ENCODE measurements at places on chromosomes 1 and 21. TPM values are rescaled to one million over a fixed set of nuclear protein-coding genes. Genes with fewer than 3 reads are reported as not detected.

DNA sequence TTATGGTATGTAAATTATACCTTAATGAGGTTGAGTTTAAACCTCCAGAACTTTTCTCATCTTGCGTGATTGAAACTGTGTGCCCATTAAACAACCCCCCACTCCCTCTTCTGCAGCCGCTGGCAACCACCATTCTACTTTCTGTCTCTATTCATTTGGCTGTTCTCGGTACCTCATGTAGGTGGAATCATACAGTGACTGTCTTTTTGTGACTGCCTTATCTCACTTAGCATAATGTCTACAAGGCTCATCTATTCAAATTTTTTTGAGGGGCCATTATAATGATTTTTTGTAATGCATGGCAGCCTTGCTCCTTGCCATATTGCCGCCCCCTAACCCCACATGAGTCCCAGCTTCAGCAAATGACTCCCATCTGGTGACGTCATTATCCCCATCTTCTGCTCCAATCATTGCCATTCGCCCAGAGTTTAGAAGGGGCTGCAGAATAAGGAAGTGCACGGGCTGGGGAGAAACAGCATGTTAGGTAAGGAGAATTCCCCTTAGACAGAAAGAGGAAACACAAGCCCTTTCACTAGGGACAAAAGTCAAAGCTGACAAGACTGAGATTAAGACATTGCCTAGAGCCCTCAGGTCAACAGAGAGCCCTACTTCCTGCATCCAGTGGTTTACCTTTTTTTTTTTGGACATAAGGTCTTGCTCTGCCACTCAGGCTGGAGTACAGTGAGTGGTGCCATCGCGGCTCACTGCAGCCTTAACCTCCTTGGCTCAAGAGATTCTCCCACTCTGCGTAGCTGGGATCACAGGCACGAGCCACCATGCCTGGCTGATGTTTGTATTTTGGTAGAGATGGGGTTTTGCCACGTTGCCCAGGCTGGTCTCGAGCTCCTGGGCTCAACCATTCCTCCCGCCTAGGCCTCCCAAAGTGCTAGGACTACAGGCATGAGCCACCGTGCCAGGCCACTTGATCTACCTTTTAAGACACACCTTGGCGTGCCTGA lies 78.4 kb upstream of the ERRFI1 start:
- H3K27me3 ChIP-seq, result no peaks in the 10 kb centered on the region
- H3K36me3 ChIP-seq, result no peaks in the 10 kb centered on the region
- H3K27ac ChIP-seq, result no peak overlapping the region
- H3K4me1 ChIP-seq, result no peaks in the 10 kb centered on the region
- DNase-seq, result no peak

Gene OR2M3
- not detected for total RNA-seq

Gene FMOD
- 25.0 TPM for total RNA-seq

Gene NFIA
- 64.9 TPM for total RNA-seq

DNA sequence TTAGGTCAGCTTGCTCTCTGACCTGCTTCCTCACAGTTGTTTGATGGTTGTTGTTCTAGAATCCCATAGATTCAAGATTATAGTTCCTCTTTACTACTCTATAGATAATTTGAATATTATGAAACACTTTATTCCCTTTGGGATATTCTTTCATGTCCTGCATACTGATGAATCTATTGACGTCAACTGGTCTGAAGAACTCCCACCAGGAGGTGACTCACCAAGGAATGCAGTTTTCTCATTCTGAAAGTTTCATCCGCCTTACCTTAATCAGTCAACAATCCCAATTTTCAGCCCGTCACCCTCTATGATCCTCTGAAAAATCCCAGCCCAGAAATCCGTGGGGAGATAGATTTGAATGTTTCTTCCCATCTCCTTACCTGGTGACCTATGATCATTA lies 834.1 kb upstream of the PRMT6 start:
- no peak overlapping the region for H3K4me3 ChIP-seq
- no peak for DNase-seq
- no peaks in the 10 kb centered on the region for H3K4me1 ChIP-seq
- no peaks in the 10 kb centered on the region for H3K27me3 ChIP-seq
- no peaks in the 10 kb centered on the region for H3K36me3 ChIP-seq

DNA sequence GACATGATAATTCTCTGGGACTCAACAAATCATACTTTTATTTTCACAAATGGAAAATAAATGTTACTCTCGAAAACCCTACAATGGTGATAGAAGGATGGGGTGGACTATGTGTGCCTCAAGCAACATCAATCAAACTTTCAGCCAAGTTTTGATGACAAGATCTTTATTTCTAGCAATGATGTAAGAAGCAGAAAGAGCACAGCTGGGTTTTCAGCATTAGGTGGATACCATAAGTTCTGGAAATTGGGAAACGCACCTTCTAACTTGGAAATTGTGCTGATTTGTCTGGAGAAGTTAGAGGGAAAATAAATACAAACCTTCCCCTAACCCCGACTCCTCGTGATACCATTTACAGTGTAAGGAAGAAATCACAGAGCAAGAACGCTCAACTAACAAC lies 320.3 kb downstream of the PAPPA2 start:
- H3K36me3 ChIP-seq, result no peaks in the 10 kb centered on the region
- H3K4me1 ChIP-seq, result no peaks in the 10 kb centered on the region
- no peaks in the 10 kb centered on the region for H3K27me3 ChIP-seq
- no peak for DNase-seq
- no peak overlapping the region for H3K4me3 ChIP-seq

DNA sequence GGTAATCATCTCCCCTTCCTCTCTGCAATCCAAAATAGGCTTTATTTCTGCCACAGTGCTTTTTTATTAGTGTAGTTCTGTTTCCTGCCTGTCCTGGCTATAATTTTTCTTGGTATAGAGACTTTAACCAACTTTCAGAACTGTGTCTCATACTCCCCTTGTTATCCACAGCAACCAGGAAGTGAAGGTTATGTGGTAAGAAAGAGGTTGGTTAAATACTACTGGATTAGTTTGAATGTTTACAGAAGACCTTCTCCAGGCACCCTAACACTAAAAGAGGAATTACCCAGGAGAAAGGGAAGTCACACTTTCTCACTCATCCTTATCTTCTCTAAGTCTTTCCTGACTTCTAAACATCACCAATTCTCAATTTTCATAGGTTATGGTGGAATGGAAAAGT lies 17.8 kb upstream of the TNFSF4 start:
- H3K27ac ChIP-seq, result no peak overlapping the region
- no peak for DNase-seq
- H3K27me3 ChIP-seq, result no peaks in the 10 kb centered on the region
- H3K4me1 ChIP-seq, result no peaks in the 10 kb centered on the region
- H3K36me3 ChIP-seq, result no peaks in the 10 kb centered on the region

DNA sequence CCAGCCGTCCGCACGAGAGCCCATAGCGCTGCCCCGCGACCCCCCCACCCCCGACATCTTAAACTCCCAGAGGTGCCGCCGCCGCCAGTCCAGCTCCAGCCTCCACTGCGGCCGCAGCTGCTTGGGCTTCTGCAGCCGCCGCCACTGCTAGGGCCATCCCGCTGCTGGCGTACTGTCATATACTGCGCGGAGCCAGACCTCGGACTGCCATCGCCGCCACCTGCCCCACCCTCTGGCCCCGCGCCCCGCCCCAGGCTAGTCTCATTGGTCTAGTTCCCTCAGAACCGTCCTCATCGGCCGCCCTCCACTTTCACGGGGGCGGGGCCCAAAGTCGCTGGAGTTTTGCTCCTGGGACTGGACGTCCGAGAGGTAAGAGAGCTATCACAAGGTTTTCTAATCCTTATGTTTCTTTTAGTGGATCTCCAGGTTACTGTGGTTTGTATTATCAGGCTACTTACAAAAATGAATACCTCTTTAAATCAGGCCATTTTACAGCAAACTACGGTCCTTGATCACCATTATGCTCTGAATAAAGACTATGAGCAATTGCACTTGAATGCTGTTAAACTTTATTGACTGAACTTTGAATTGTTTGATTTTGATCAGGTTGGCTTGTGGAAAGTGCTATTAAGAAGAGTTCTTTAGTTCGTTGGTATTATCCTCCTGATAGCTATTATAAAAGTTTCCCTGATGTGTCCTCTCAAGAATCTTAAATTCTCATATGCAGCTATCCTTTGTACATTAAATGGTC lies 2.8 kb upstream of the CD1D start:
- no peak overlapping the region for H3K27ac ChIP-seq
- DNase-seq, result peak; percentile 93
- no peak overlapping the region for H3K4me3 ChIP-seq
- H3K36me3 ChIP-seq, result no peaks in the 10 kb centered on the region

Gene IQGAP3
- 0.24 TPM for total RNA-seq

Gene C1orf87
- not detected for total RNA-seq

Gene CD52
- 5.0 TPM for total RNA-seq

GRCh38 chr1:204254031-204254661 lies 40.4 kb upstream of the GOLT1A start:
- peak; percentile 77 for DNase-seq
- H3K27ac ChIP-seq, result no peak overlapping the region
- no peaks in the 10 kb centered on the region for H3K4me1 ChIP-seq

DNA sequence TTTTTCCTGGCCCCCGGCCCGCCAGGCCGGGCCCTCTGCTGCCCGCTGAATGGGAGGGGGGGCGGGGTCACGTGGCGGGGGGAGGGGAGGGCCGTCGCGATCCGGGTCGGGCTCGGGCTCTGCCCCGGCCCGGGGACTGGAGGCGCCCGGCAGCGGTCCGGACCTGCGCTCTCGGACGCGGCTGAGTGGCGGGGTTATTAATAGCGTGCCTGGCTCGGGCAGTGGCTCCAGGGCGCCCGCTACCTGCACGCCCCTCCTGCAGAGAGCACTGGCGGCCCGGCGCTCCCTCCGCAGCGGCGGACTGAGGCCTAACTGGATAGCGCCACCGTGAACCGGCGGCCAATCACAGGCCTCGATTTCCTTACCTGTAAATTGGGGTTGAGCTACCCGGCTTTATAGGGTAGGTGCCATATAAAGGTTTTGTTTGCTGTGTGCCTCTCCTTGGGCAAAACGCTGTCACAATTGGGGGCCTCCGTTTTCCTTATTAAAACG lies 28.1 kb downstream of the AHDC1 start:
- no peaks in the 10 kb centered on the region for H3K36me3 ChIP-seq
- no peak overlapping the region for H3K4me3 ChIP-seq
- H3K4me1 ChIP-seq, result peaks cover 64% of the 10 kb centered on the region
- H3K27me3 ChIP-seq, result no peaks in the 10 kb centered on the region

DNA sequence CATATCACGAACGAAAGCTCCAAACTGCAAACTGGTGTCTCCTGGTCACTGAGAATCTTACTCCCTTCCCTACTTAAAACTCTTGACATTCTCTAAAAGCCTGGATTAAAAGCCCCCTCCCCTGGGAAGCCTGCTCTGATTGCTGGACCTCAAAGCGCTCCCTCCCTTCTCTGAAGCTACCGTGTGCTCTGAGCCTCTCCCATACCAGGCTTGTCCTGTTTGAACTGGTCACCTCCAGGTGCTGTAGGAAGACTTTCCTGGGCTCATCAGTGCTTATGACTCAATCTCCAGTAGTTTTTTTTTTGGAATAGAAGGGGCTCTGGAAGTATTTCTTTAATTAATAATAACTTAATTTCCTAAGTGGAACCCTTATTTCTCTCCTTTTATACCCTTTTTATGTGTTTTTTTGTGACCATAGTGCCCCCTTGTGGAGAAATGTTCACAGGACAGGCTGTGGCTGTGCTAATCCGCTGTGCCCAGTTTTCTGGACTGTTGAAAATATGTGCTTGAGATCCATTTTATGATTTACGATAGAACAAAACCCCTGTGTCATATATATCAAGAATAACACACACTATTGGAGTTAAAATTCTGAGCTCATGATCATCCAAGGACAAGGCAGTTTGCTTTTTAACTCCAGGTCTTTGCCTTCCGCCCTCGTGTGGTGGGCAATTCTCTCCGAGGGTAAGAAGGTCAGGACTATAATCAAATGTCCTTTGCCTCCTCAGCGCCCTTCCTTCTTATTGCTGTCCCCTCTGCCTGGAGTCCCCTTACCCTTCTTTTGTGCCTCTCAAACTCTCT lies 16.9 kb downstream of the MTARC1 start:
- no peak overlapping the region for H3K27ac ChIP-seq
- no peak for DNase-seq
- H3K4me3 ChIP-seq, result no peak overlapping the region

GRCh38 chr1:197029749-197030148 lies 37.3 kb downstream of the F13B start:
- DNase-seq, result no peak
- H3K4me1 ChIP-seq, result no peaks in the 10 kb centered on the region
- H3K36me3 ChIP-seq, result no peaks in the 10 kb centered on the region
- H3K27me3 ChIP-seq, result no peaks in the 10 kb centered on the region
- H3K4me3 ChIP-seq, result no peak overlapping the region

GRCh38 chr1:38123356-38124135 lies 77.0 kb upstream of the POU3F1 start:
- H3K27me3 ChIP-seq, result no peaks in the 10 kb centered on the region
- H3K4me3 ChIP-seq, result no peak overlapping the region
- H3K36me3 ChIP-seq, result no peaks in the 10 kb centered on the region
- H3K4me1 ChIP-seq, result no peaks in the 10 kb centered on the region
- H3K27ac ChIP-seq, result no peak overlapping the region

GRCh38 chr1:159011751-159012150 lies 2.0 kb downstream of the IFI16 start:
- H3K27me3 ChIP-seq, result no peaks in the 10 kb centered on the region
- H3K36me3 ChIP-seq, result peaks cover 15% of the 10 kb centered on the region

Gene FCAMR
- not detected for total RNA-seq

- no peak overlapping the region for H3K4me3 ChIP-seq
- no peaks in the 10 kb centered on the region for H3K36me3 ChIP-seq
- peaks cover 24% of the 10 kb centered on the region for H3K4me1 ChIP-seq
- H3K27me3 ChIP-seq, result no peaks in the 10 kb centered on the region
Measured at GRCh38 chr1:220785166-220786056, 1.3 kb upstream of the MTARC1 start.

- peaks cover 11% of the 10 kb centered on the region for H3K4me1 ChIP-seq
- H3K4me3 ChIP-seq, result no peak overlapping the region
- H3K27me3 ChIP-seq, result no peaks in the 10 kb centered on the region
- H3K27ac ChIP-seq, result no peak overlapping the region
Measured at GRCh38 chr1:169044296-169044695, 62.2 kb upstream of the ATP1B1 start.

Gene CCDC190
- not detected for total RNA-seq

GRCh38 chr21:34687065-34687464 lies 18.3 kb downstream of the CLIC6 start:
- H3K27ac ChIP-seq, result no peak overlapping the region
- H3K27me3 ChIP-seq, result peaks cover under 1% of the 10 kb centered on the region
- H3K36me3 ChIP-seq, result no peaks in the 10 kb centered on the region
- H3K4me3 ChIP-seq, result no peak overlapping the region
- no peaks in the 10 kb centered on the region for H3K4me1 ChIP-seq

Gene SH2D2A
- 3.4 TPM for total RNA-seq

GRCh38 chr1:177211231-177211630 lies 40.5 kb downstream of the BRINP2 start:
- no peaks in the 10 kb centered on the region for H3K36me3 ChIP-seq
- no peak overlapping the region for H3K4me3 ChIP-seq
- peaks cover 24% of the 10 kb centered on the region for H3K4me1 ChIP-seq
- peak; percentile 56 for DNase-seq

DNA sequence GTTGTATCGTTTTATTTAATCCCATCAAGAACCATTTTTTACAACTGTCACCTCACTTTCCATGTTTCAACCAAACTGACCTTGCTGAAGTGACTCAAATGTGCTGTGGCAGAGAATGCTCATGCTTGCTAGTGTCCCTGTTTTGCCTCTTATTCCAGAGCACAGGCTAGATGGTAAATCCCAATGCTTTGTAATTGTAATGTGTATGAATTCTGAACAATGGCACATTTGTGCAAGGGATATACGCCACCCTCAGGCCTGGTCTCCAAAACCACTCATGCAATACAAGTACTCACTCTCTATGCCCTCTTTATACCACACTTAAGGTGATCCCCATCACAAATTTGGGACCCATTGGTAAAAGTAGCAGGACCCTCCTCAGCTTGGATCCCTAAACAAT lies 313.6 kb downstream of the HHIPL2 start:
- H3K27ac ChIP-seq, result no peak overlapping the region
- no peaks in the 10 kb centered on the region for H3K27me3 ChIP-seq
- H3K4me3 ChIP-seq, result no peak overlapping the region
- H3K4me1 ChIP-seq, result no peaks in the 10 kb centered on the region
- no peak for DNase-seq
- no peaks in the 10 kb centered on the region for H3K36me3 ChIP-seq
